Fibroblast of gingiva (primary cell): ENCODE measurements at places on chromosomes 13 and 19.

GRCh38 chr13:94515911-94516310, 36.4 kb upstream of the DCT start:
- DNase-seq = no peak

DNA sequence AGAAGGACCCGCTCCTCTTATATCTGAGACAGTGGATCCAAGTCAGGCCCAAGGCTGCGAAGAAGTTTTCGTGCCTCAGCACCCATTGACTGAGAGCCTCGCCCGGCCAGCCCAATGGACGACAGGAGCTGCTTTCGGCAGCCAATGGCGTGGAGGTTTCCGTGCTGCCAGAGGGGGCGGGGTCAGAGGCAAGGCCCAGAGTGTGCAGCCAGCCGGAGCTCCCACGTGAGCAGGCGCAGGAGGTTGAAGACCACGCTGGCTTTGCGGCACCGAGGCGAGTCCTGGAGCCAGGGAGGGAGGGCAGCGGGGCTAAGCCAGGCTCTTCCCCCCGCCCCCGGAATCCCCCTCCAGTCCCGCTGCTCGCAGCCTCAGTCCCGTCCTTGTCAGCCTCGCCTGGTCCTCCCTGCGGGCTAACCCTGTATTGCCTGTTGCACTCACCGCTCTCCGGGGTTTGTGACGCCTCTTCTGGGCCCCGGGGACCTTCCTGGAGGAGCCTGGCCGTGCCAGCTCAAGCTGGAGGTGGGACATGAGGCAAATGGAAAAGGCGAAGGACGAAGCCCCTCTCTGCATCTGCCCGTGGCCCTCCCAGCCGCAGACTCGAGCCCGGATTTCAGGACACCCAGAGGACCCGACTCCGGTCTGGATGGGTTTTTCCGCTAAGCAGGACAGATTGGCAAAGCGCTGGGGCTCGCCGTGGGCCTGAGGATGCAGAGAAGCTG, 1.5 kb downstream of the IFNL4 start:
- no peak for DNase-seq

- peak; percentile 45 for DNase-seq
These were observed 2.2 kb downstream of the ABCC4 start for GRCh38 chr13:95298971-95299621.

DNA sequence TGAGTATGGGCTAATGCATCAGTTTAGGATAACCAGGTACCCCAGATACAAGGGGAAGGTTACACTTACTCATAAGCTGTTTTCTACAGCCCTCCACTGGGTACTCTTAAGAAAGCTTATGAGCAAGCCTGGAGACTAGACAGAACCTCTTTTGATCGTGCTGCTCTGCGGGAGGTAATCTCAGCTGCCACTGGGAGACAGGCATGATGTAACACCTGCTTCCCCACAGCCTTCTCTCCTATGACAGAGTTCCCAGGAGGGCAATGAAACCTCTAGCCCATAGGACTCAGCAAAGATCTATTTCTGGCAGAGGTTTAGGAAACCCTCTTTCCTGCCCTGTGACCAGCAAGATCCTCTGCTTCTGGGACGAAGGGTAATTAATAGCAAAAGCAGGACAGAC, 65.6 kb downstream of the WASF3 start:
- DNase-seq = no peak
